Psoas muscle (tissue), 8 donors: ENCODE measurements at places on chromosomes 1 and 21. TPM values are rescaled to one million over a fixed set of nuclear protein-coding genes. Genes with fewer than 3 reads are reported as not detected.

The LRRC38 gene
- total RNA-seq: 26.8 TPM

The RALGPS2 gene
- 3.8 TPM for total RNA-seq

The CR1 gene
- total RNA-seq: 3.9 TPM

The ATP1A1 gene
- 230 TPM for total RNA-seq

The IGSF3 gene
- total RNA-seq: 0.40 TPM

The SH2D1B gene
- total RNA-seq: 4.0 TPM

The SELE gene
- total RNA-seq: 0.12 TPM

The KRTAP26-1 gene
- not detected for total RNA-seq

The GNG12 gene
- 18.6 TPM for total RNA-seq

The TARBP1 gene
- 9.5 TPM for total RNA-seq

The CHIA gene
- total RNA-seq: not detected

The CFHR3 gene
- not detected for total RNA-seq

The VHLL gene
- not detected for total RNA-seq

The LRRC39 gene
- 150 TPM for total RNA-seq

The PTCH2 gene
- 1.0 TPM for total RNA-seq

The UBAP2L gene
- 83.9 TPM for total RNA-seq

The AADACL4 gene
- total RNA-seq: not detected

The FLAD1 gene
- total RNA-seq: 34.9 TPM

The PLXNA2 gene
- total RNA-seq: 23.4 TPM

The ADAMTS4 gene
- total RNA-seq: 1.3 TPM

The PTAFR gene
- total RNA-seq: 0.92 TPM

The PPFIA4 gene
- total RNA-seq: 99.8 TPM

The VWA1 gene
- 25.3 TPM for total RNA-seq

The BGLAP gene
- total RNA-seq: 0.44 TPM

The INSRR gene
- total RNA-seq: 0.07 TPM

The FAM151A gene
- not detected for total RNA-seq

The RAB3B gene
- total RNA-seq: not detected

The AMPD1 gene
- total RNA-seq: 73.4 TPM

The HPDL gene
- 1.4 TPM for total RNA-seq

The UMODL1 gene
- total RNA-seq: not detected

The LCE2D gene
- not detected for total RNA-seq

The IBA57 gene
- total RNA-seq: 15.1 TPM

The AIRE gene
- total RNA-seq: not detected

The KIAA0319L gene
- total RNA-seq: 46.9 TPM

The HNRNPCL2 gene
- total RNA-seq: not detected

The CXADR gene
- 0.12 TPM for total RNA-seq

The ITLN2 gene
- not detected for total RNA-seq

The ANXA9 gene
- not detected for total RNA-seq

The TOR3A gene
- total RNA-seq: 36.0 TPM

The ABCA4 gene
- total RNA-seq: not detected

The GNB1 gene
- total RNA-seq: 90.3 TPM

The IVL gene
- not detected for total RNA-seq

The ZNF695 gene
- total RNA-seq: not detected

The BCL2L15 gene
- total RNA-seq: 0.05 TPM

The VSIG8 gene
- not detected for total RNA-seq

The LEMD1 gene
- not detected for total RNA-seq

The RASSF5 gene
- total RNA-seq: 14.6 TPM

The DENND1B gene
- 11.5 TPM for total RNA-seq

The PEAR1 gene
- total RNA-seq: 4.3 TPM

The KLHDC8A gene
- total RNA-seq: not detected

The NPHS2 gene
- not detected for total RNA-seq

The A3GALT2 gene
- not detected for total RNA-seq

The PIGR gene
- 0.49 TPM for total RNA-seq

The RAP1GAP gene
- total RNA-seq: not detected
